ENCODE measurements at places on chromosomes 3 and 15.

GRCh38 chr3:194999491-194999890 is 271.5 kb downstream of the XXYLT1 start:
- DNase-seq = no peak

- no peak for DNase-seq
These were observed 42.0 kb downstream of the UMPS start for GRCh38 chr3:124772081-124772831.

DNA sequence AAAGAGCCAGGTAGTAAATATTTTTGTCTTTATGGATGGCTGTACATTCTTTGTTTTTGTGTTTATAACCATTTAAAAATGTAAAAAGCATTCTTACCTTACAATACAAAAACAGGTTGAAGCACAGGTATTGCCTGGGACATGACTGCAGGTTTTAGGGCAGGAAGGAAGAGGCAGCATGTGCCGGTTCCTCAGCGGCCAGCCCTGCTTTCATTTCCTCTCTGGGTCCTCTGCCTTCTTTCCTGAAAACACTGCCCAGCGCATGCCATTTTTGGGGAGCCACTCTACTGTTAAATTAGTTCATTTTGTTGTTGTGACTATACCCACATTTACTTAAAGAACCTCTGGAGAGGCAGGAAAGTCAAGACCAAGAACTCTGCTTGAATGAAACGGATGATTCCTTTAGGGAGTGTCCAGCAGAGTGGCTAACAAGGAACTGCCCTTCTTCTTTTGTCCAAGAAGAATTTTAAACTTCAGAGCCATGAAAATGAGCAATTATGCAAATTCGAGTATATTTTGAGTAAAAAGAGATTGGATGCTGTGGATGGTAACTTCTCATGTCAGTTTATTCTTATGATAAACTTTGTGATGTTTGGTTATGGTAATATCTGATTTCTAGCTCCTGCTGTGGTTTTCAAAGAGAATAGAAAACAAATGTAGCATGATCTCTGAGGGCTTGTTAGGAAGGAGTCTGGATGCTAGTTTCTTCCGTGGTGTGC is 52.7 kb downstream of the SACM1L start:
- DNase-seq = no peak

GRCh38 chr3:44033123-44033522 is 208.6 kb upstream of the TOPAZ1 start:
- DNase-seq = no peak

DNA sequence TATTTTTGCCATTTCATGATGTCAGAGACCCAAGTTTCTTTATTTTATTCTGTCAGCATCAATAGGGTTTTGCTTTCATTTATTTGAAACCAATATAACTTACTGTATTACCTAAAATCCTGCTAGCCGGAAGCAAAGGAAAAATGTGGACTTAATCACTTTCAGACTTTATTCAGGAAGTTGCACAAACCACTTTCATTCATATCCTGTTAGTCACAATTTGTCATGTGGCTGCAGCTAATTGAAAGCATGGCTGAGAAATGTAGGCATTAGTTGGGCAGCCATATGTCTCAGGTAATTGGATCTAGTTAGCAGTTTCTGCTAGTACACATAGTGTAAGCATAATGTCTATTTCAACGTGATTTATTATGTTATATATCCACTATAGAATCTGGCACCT is 462.3 kb upstream of the SGO1 start:
- DNase-seq = no peak

GRCh38 chr3:12229896-12230295 is 59.0 kb upstream of the PPARG start:
- no peak for DNase-seq

DNA sequence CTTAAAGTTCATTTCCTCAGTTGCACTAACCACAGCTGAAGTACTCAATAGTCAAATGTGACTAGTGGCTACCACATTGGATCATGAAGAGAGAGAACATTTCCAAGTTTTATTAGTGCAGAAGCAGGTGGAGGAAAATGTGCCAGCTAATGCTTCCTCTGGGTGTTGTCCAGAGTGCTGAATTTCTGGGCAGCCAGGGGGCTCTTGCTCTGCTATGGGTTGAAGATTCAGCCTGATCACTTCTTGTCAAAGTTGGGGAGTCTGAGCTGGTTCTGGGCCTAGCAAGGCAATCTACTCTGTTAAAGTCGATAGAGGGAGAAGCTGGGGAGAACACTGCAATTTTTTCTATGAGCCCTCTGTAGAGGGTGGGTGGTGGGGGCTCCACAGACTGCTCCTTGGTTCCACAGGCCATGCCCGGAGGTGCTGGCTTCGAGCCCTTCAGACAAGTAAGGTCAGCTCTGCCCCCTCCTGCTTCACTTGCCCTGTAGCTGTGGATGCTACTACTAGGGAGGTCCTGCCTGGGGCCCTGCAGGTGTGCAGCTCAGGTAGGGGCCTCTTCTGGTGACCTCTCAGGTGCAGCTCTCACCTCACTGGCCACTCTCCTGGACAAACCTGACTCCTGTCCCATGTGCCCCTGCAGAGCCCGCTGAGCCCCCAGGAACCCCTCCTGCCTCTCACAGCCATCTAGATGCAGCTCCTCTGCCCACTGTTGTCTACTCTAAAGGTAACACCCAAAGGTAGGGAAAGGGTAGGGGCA is 8.2 kb downstream of the ALG3 start:
- DNase-seq = no peak

- DNase-seq = no peak
These were observed 676 bp downstream of the CNOT10 start for GRCh38 chr3:32685543-32686185.

GRCh38 chr15:34039790-34040113 is 748 bp upstream of the AVEN start:
- DNase-seq = no peak

GRCh38 chr15:63938486-63939061 is 104.8 kb upstream of the HERC1 start:
- no peak for DNase-seq

DNA sequence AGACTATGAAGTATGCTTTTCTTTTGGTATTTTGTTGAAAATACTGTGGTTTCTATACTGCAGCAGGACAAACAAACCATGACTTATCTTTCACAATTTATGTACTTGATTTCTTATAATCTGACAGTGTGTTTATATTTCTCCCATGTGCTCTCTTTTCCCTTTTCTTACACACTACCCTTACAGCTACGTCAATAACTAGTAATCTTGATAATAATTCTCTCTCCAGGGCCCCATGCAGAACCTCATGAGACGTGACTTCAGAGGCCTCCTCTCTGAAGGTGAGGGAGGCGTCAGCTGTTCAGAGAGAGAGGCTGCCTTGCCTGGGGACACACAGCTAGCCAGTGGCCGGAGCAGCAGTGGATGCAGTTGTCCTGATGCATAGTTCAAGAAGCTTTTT is 35.9 kb downstream of the KY start:
- DNase-seq = no peak

- no peak for DNase-seq
These were observed 1.0 kb downstream of the LRRC3B start for GRCh38 chr3:26623419-26624208.

DNA sequence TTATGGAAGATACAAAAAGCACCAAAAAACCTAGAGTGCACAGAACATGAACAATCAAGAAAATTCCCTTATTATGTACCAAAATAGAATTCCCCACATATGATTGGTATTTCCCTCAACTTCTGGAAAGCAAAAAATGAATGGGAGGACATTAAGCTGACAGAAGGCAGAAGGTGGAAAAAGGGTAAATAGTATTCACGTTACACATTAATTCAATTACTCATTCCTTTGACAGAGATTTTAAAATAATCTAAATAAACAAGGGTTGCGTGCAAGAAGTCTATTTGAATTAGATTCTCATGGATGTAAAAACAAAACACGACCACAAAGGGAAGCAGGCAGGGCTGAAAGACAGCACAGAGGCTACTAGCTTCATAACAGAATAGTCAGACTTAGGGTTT is 260.5 kb upstream of the ZPLD1 start:
- DNase-seq = no peak

DNA sequence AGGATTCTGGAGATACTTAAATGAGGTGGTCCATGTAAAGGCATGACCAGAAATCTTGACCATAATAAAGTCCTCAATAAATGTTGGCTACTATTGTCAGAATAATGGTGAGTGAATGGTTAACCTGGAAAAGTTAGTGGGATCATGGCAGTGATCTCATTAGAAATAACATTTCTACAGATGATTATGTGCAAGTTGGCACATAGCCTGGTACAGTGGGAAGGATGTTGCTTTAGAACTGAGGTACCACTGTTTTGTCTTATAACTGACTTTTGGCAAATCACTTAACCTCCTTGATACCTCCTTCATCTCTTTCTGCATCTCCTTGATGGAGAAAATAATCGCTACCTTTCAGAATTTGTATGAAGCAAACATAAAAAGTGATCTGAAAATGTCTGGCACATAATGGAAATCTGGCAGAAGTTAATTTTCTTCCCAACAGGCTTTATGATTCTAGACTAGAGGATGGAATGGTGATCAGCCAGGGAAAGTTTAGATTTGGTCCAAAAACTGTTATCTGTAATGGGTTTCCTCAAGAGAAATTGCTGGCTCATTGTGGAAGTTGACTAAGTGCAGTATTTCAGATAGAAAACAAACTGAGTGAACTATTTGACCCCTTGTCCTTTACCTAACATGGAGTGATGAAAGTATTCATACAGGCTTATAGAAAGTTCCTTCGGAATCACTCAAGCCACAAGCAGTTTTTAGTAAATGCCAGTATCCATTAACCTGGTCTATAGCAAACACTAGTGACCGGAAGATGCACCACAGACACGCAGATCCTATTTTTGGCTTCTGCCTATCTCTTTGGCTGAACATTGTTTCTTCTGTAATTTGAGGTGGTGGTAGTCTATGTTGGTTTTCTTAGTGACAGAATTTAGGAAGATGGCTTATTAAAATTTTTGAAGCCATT is 449.6 kb upstream of the TGFBR2 start:
- DNase-seq = no peak

DNA sequence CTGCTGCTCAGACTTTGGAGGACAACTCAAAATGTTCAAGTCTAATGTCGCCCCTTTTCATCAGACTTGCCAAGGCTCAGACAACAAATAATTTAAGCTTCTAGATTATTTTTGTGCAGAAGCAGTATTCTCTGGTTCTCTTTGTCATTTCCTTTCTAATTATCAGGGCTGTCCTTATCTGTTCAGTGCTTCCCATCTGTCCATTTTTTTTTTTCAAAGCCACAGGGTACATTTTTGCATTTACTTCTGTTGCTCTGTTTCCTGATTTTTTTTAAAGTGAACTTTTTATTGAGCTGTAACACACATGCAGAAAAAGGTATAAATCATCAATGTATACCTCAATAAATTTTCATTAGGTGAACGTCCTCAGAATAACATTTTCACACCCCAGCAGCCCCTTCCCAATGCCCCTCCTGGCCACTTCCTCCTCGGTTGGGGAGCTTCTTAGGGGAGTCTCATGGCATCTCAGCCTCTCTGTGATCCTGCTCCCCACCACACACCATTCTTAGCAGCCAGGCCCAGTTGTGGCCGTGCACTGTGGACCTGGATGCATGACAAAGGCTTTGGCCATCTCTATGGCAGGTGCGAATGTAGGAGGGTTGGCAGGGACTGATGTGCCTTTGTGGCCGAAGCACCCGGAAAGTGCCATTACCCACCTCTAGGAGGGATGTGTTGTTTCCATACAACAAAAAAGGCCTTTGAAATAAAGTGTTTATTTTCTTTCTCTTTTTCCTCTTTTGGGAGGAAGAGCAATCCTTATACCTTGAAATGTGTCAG is 303.5 kb upstream of the LRRFIP2 start:
- no peak for DNase-seq

- DNase-seq = no peak
These were observed 5.3 kb upstream of the TMC3 start for GRCh38 chr15:81379269-81379668.

GRCh38 chr15:85564686-85565085 is 184.3 kb downstream of the AKAP13 start:
- DNase-seq = no peak

- DNase-seq = peak; percentile 16
These were observed 1.0 kb upstream of the IGF2BP2 start for GRCh38 chr3:185825639-185826481.

DNA sequence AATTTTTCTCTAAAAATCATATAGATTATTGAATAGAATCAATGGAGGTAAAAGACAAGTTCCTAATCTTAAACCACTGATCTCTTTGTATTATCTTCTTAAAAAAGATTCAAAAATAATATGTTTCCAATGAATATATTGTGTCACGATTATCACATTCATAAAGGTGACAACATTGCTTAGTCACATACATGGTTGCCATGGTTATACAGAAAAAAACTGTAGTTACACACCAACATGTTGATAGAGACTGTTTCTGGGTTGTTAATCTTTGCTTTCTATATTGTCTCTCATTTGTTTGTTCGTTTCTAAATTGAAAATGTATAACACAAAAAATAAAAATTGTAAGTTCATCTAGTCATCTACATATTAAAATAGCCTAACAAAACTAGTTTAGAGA is 376.0 kb upstream of the ALCAM start:
- no peak for DNase-seq

- no peak for DNase-seq
These were observed 52.5 kb downstream of the CYP11A1 start for GRCh38 chr15:74314795-74315438.

DNA sequence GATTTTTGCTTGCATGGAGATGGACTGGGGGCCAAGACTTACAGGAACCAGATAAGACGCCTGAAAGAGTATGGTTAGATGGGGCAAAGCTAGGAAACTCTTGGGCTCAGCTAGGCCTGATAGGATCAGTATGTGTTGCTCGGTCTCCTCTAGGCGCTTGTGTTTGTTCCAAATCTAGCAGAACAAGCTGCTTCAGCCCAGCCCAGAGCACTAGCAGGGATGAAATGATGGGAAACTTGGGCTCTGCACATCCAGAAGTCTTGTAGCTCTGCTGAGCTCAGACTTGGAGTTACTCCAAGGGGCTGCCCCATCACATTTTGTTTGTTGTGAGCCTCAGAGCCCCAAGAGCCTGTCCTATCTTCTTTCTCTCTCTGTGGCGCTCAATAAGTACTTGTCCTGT is 34.7 kb downstream of the FOXL2 start:
- DNase-seq = no peak

GRCh38 chr3:52939600-52939999 is 42.3 kb upstream of the STIMATE start:
- DNase-seq = no peak

DNA sequence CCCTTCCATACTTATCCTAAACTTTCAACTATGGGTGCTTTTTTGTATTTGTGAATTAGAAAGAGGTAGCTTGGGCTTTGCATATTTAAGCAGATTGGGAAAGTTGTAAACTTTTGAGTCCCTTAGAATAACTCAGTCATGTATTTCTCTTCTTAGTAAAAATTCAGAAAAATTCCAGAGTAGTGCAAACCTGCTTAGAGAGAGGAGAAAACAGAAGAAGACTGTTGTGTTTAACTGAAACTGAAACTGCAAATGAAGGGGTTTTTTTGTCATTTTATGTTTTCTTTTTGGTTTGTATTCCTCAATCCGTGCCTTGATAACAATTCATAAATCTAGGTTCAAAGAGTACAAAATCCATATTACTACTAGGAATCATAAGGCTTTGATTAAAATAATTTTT is 31.3 kb downstream of the CD200 start:
- DNase-seq = no peak

DNA sequence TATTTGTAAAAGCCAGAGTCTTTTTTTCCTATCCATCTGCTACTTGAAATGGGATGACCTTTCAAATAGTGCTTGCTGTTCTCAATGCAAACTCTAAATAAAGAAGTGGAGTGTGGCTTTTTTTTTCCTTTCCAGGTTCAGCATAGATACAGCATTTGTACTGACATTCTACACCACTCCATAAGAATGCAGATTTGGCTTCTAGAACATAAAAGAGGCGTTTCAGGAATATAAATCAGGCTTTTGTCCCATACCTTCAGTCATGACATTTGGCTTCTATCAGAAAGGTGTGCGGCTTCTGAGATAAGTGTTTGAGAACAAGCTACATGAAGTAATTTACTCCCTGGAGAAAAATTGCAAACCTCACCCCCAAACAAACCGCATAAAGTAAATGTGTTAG is 553.1 kb downstream of the FHIT start:
- no peak for DNase-seq

Data from activated CD8-positive, alpha-beta memory T cell treated with anti-CD3 and anti-CD28 coated beads for 1 hour (primary cell).